ENCODE measurements at places on chromosomes 11 and 22. TPM values are rescaled to one million over a fixed set of nuclear protein-coding genes. Genes with fewer than 3 reads are reported as not detected.

CYB5R2 gene
- 8.7 TPM for total RNA-seq

FAM118B gene
- 22.9 TPM for total RNA-seq

NRXN2 gene
- total RNA-seq, result 5.6 TPM

SERHL2 gene
- 3.1 TPM for total RNA-seq

AMOTL1 gene
- 42.0 TPM for total RNA-seq

TPBGL gene
- not detected for total RNA-seq

CCDC116 gene
- 0.27 TPM for total RNA-seq

ENTHD1 gene
- total RNA-seq, result not detected

DNA sequence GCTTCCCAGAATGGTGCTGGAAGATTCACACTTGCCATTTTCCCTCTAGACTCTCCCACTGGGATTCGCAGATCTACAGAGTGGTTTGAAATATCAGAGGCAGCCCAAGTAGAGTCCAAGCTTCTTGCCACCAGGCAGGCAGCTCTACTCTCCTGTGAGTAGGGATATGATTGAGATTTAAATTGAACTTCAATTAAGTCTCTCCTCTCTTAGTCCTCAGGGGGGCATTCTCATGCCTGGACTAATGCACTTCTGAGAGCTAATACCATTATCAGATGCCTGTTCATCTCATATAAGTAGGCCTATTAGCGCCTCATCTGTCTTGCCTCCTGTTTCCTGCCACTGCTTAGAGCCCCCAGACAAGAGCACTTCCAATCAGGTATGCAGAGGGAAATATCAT is 25.5 kb upstream of the AMPD3 start:
- no peaks in the 10 kb centered on the region for H3K36me3 ChIP-seq
- no peaks in the 10 kb centered on the region for H3K27me3 ChIP-seq
- DNase-seq, result no peak
- H3K4me1 ChIP-seq, result no peaks in the 10 kb centered on the region
- H3K4me3 ChIP-seq, result no peak overlapping the region
- no peak overlapping the region for H3K27ac ChIP-seq

- no peak for DNase-seq
- H3K27me3 ChIP-seq, result no peaks in the 10 kb centered on the region
- H3K27ac ChIP-seq, result no peak overlapping the region
- no peak overlapping the region for H3K4me3 ChIP-seq
Measured at GRCh38 chr11:17154409-17155159, 53.2 kb downstream of the PIK3C2A start.

- DNase-seq, result no peak
- H3K27ac ChIP-seq, result peak overlapping the region; percentile 12
- H3K27me3 ChIP-seq, result no peaks in the 10 kb centered on the region
- peak overlapping the region; percentile 52 for H3K4me3 ChIP-seq
Measured at GRCh38 chr11:36288442-36289225, 590 bp downstream of the COMMD9 start.

DNA sequence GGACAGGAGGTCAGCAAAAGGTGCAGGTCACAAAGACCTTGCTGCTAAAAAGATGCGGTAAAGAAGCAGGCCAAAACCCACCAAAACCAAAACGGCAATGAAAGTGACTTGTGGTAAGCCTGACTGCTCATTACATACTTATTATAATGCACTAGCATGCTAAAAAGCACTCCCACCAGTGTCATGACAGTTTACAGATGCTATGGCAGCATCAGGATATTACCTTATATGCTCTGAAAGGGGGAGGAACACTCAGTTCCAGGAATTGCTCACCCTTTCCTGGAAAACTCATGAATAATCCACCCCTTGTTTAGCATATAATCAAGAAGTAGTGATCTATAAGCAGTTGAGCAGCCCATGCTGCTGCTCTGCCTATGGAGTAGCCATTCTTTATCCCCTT is 45.2 kb upstream of the SLC5A12 start:
- no peaks in the 10 kb centered on the region for H3K4me1 ChIP-seq
- no peak overlapping the region for H3K27ac ChIP-seq
- no peak overlapping the region for H3K4me3 ChIP-seq
- no peaks in the 10 kb centered on the region for H3K27me3 ChIP-seq
- no peaks in the 10 kb centered on the region for H3K36me3 ChIP-seq

DNA sequence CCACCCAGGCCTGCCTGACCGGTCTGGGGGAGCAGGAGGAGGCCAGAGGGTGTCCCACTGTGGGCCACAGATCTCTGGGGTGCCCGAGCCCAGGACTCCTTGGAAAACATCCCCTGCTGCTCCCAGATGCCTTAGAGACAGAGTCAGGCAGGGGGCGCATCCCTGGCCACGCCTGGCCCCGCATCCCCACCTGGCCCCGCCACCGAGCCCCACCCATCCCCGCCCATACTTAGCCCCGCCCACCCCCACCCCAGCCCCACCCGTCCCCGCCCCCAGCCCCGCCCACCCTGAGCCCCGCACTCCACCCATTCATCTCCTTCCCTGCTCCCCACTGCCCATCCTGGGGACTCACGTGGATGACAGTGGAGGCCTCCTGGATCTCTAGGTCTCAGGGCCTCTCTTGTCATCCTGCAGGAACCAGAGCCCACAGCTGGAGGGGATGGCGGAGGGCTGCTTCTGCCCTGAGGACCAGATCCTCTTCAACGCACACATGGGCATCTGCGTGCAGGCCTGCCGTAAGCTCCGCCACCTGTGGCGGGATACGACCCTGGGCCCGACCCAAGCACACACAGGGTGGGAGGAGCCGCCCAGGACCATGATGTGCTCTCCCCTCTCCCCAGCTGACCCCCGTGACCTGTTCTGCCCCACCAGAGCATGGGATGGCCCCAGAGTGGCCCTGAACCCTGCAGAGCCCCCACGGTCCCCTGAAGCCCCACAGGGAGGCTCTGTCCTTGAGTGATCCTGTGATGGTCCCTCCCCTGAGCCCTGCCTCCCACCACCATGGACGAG is 33.6 kb downstream of the MUC5B start:
- H3K36me3 ChIP-seq, result no peaks in the 10 kb centered on the region
- no peaks in the 10 kb centered on the region for H3K4me1 ChIP-seq
- H3K27ac ChIP-seq, result no peak overlapping the region
- no peak for DNase-seq
- no peak overlapping the region for H3K4me3 ChIP-seq

GRCh38 chr11:132895340-132895739 is 637.0 kb downstream of the OPCML start:
- no peaks in the 10 kb centered on the region for H3K27me3 ChIP-seq
- no peak for DNase-seq
- no peaks in the 10 kb centered on the region for H3K36me3 ChIP-seq
- H3K27ac ChIP-seq, result no peak overlapping the region

GRCh38 chr11:2256951-2257700 is 13.3 kb downstream of the ASCL2 start:
- H3K36me3 ChIP-seq, result no peaks in the 10 kb centered on the region
- peaks cover 11% of the 10 kb centered on the region for H3K4me1 ChIP-seq
- no peak overlapping the region for H3K4me3 ChIP-seq
- DNase-seq, result peak; percentile 91
- peak overlapping the region; percentile 69 for H3K27ac ChIP-seq

DNA sequence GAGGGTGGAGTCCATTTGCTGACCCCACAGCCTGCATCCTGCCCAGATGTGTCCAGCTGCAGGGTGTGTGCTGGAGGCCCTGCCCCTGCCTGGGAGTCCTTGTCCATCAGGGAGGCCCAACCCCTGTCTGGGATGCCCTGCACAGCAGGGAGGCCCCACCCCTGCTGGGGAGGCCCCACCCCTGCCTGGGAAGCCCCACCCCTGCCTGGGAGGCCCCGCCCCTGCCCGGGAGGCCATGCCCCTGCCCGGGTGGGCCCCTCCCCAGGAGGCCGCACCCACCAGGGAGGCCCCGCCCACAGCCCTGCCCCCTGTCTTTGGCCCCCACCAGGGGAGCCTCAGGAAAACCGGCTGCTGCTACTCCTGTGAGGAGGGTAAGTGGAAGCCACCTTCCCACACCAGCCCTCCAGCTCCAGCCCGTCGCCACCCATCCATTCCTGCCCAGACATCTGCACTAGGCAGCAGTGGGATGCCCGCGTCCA is 37.2 kb downstream of the MUC5B start:
- peak; percentile 10 for DNase-seq
- H3K36me3 ChIP-seq, result no peaks in the 10 kb centered on the region

- no peak overlapping the region for H3K4me3 ChIP-seq
- no peak for DNase-seq
- H3K27ac ChIP-seq, result no peak overlapping the region
- H3K36me3 ChIP-seq, result no peaks in the 10 kb centered on the region
- H3K4me1 ChIP-seq, result no peaks in the 10 kb centered on the region
Measured at GRCh38 chr11:15697437-15698236, 582.9 kb downstream of the INSC start.
